ENCODE measurements at places on chromosomes 3 and 15.

DNA sequence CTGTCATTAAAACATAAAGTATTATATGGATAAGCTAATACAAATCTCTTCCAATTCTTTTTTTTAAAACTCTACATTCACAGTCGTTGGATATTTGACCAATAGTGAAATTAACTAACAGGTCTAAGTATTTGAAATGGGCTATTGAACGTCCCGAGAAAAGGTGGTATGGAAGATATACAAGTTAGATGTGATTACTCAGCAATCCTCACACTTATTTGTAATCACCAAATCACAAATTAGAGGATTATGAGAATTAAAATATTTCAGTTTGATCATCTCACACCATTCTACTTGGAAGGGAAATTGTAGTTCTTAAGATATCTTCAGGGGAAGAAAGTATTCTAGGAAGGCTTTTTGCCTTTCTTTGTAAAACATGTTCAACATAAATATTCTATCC is 60.5 kb downstream of the GAP43 start:
- no peak for DNase-seq

- DNase-seq, result no peak
Measured at GRCh38 chr15:38479756-38480155, 25.8 kb downstream of the FAM98B start.

DNA sequence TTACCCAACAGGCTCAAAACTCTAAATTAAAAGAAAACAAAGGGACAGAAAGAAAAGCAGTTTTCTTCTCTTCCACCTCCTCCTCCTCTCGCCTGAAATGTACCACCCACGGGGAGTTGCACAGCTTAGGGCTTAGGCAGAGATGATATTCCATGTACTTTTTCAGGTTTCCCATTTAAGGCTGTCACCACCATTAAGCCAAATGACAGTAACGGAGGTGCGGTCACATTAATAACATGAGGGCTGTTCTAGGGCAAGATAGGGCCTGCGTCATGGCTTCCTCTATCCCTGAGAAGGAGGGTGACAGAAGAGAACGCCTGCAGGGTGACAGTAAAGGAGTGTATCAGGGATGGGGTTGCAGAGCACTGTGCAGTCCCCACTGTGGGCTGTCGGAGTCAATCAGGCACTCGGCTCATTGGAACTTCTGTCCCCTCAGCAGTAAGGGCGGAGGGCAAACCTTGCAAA is 51.7 kb upstream of the TJP1 start:
- DNase-seq, result no peak

- DNase-seq, result no peak
Measured at GRCh38 chr3:67437090-67437489, 217.3 kb downstream of the SUCLG2 start.

DNA sequence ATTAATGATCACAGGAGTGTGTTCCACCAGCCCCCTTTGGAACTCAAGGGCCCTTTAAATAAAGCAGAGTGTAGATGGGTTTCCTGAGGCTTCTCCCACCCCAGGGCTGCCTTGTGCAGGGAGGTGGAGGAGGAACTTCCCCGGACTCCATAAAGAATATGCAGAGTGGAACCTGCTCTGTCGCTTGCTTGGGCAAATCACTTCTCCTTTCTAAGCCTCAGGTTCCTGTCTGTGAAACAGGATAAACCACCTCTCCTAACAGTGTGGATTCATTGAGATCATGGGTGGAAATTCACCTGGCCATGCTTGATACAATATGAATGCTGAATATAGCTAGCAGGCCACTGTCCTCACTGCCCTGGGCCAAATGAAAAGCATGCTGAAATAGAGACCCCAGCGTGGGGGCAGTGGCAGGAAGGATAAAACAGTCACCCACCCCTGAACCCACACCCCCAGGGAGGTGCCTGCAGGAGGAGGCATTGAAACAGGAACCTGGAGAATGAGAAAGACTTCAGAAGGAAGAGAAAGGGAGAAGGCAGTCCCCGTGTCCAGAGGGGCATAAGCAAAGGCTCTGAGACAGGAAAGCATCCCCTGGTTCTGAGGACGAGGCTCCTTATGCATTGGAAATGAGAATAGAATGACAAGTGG is 41.1 kb upstream of the CHRNB4 start:
- DNase-seq, result no peak

DNA sequence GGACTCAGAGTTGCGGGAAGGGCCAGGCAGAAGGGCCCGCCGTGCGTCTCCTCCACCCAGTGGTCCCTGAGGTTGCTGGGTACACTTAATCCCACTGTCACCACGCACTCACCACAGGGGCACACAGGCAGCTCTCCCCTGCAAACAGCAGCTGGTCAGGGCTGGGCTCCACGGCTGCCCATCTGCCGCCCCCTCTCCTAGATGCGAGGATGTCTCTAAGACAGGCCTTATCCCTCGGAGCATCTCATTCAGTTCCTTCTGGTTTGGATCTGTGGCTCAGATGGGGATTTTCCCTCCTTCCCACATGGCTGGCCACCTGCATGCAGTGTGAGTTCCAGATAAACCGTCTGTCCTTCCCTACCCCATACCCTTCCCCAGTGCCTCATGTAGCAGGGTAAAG is 26.3 kb downstream of the MRPS11 start:
- DNase-seq, result no peak

DNA sequence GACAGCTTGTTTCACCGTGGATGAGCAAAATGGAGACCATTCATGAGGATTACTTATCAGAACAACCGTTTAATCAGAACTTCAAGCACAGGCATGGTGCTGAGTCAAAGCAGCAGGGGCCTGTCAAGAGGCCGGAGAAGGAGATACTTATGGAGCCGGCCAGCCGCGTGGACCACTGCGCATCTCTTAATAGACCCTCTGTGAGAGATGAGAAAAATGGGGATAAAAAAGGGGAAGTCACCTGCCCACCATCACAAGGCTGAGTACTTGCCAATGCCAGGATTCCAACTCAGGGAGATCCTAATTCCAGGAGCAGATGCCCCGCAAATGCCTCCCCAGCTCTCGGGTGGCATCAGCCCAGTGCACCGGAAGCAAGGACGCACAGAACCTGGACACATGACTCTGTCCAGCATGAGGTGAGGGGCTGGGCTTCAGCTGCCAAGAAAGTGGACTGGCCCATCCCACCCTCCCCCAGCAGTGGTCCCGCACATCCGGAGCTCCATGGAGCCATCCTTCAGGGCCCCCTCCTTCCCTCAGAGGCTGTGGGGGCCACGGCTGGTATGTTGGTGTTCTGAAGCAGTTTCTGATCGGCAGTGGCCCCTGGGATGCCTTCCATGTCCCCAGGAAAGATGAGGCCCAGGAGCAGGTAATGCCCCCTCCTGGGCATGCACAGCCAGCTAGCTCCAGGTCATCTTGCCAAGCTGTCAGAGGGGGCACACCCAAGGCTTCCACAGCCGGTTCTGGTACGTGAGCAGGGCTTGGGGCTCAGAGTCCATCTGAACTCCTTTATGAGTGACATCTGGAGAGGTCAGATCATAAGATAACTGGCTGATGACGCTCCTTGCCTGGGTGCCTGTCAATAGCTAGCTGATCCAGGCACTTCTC is 143.8 kb downstream of the ATP10A start:
- no peak for DNase-seq

GRCh38 chr3:72320955-72321303 is 527.3 kb downstream of the SHQ1 start:
- no peak for DNase-seq

- no peak for DNase-seq
Measured at GRCh38 chr3:128598884-128599664, 51.5 kb downstream of the RPN1 start.

- no peak for DNase-seq
Measured at GRCh38 chr3:196273655-196274054, 13.9 kb downstream of the PCYT1A start.

DNA sequence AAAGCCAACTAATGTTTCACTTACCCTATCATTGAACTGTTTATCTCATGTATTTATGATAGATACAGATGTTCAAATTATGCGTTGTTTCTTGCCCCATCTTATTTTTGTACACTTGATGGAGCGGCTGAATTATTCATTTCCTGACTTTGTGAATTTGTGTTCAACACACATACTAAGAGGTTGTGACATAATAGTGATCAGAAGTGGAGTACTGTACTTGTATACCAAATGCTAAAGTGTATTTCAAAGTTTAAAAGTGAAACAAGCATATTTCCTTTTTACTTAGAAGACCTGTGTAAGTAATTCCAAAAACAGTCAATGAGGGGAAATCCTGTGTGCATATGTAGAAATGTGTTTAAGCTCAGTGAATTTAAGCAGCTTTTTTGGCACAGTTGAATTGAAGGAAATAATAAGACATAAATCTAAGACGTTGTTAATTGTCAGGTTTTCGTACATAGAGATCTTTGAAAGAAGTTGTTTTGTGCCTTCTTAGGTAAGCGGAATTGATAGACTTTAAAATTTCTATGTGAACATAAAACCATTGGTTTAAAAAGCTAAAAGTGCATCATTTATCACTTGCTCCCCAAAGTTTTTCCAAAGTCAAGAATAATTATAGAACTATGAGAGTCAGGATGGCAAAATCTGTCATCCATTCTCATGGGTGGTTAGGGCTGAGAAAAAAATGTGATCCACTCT is 1.9 kb downstream of the NFKBIZ start:
- DNase-seq, result no peak

GRCh38 chr15:58472221-58472620 is 40.4 kb downstream of the LIPC start:
- no peak for DNase-seq

GRCh38 chr3:139519998-139520737 is 19.4 kb downstream of the RBP1 start:
- DNase-seq, result no peak

- DNase-seq, result no peak
Measured at GRCh38 chr3:136819392-136819730, 435 bp downstream of the SLC35G2 start.

- DNase-seq, result peak; percentile 39
Measured at GRCh38 chr3:46484911-46485778, 12.6 kb upstream of the RTP3 start.

- no peak for DNase-seq
Measured at GRCh38 chr3:183493296-183494045, 62.0 kb downstream of the KLHL6 start.

DNA sequence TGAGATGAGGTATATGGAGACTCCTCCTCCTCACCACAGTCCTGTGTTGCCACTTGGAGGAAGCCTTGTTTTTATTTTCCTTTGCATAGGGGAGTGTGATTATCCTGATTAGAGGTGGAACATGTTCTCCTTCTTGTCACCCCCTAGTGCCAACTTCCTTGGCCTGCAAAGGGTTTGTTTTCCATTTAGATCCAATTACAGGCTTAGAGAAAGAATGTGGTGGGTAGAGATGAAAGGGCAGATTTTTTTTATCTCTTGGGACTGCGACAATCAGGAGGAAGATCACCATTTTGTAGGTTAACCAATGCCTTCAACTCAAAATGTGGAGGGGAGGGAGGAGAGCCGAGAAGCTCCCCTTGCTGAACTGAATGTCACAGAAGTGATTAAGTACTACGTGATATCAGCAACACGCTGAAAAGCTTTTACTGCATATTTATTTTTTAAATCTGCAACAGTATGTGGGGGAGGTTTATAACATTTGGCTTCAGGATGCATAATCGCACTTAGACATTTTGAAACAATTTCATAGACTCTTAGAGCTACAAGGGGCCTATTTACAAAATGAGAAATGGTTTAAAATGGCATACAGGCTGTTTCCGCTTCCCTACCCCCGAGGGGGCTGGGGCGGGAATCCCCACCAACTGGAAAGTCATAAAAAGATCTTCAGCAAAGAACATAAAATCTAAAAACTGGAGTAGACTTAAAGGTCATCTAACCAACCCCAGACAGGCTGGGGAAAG is 2.4 kb downstream of the LMCD1 start:
- no peak for DNase-seq

- DNase-seq, result no peak
Measured at GRCh38 chr3:194928831-194929577, 243.3 kb downstream of the FAM43A start.

DNA sequence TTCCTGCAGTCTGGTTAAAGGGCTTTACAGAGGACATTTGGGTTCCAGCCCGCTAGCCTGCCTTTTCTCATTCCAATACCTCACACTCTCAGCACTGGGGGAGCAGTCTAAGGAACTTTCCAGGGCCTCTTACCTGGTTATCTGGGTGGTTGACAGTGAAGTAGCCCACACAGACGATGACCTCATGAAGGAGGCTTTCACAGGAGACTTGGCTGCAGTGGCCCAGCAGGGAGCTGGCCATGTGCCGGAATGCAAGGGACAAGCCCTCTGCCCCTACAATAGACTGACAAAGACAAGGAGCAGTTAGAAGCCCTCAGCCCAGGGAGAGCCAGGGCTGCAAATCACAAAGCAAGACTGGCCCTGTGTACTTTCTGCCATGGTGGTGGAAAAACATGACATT is 39.5 kb downstream of the ISL2 start:
- DNase-seq, result no peak

Measured in NCI-H345 (cell line).